Breast epithelium (tissue), 4 donors: ENCODE measurements at places on chromosomes 12 and 14. TPM values are rescaled to one million over a fixed set of nuclear protein-coding genes. Genes with fewer than 3 reads are reported as not detected.

GRCh38 chr12:85424581-85425348 lies 144.7 kb downstream of the ALX1 start:
- no peak overlapping the region for H3K27ac ChIP-seq
- H3K4me1 ChIP-seq: no peaks in the 10 kb centered on the region
- H3K4me3 ChIP-seq: no peak overlapping the region
- DNase-seq: no peak
- H3K36me3 ChIP-seq: no peaks in the 10 kb centered on the region
- no peaks in the 10 kb centered on the region for H3K27me3 ChIP-seq

- no peaks in the 10 kb centered on the region for H3K4me1 ChIP-seq
- DNase-seq: no peak
- H3K4me3 ChIP-seq: no peak overlapping the region
- no peak overlapping the region for H3K27ac ChIP-seq
- no peaks in the 10 kb centered on the region for H3K27me3 ChIP-seq
- no peaks in the 10 kb centered on the region for H3K36me3 ChIP-seq
Measured at GRCh38 chr14:99415496-99416281, 65.0 kb downstream of the SETD3 start.

GRCh38 chr12:12518919-12519318 lies 43.7 kb downstream of the DUSP16 start:
- no peaks in the 10 kb centered on the region for H3K36me3 ChIP-seq
- no peak overlapping the region for H3K4me3 ChIP-seq
- H3K27ac ChIP-seq: no peak overlapping the region

DNA sequence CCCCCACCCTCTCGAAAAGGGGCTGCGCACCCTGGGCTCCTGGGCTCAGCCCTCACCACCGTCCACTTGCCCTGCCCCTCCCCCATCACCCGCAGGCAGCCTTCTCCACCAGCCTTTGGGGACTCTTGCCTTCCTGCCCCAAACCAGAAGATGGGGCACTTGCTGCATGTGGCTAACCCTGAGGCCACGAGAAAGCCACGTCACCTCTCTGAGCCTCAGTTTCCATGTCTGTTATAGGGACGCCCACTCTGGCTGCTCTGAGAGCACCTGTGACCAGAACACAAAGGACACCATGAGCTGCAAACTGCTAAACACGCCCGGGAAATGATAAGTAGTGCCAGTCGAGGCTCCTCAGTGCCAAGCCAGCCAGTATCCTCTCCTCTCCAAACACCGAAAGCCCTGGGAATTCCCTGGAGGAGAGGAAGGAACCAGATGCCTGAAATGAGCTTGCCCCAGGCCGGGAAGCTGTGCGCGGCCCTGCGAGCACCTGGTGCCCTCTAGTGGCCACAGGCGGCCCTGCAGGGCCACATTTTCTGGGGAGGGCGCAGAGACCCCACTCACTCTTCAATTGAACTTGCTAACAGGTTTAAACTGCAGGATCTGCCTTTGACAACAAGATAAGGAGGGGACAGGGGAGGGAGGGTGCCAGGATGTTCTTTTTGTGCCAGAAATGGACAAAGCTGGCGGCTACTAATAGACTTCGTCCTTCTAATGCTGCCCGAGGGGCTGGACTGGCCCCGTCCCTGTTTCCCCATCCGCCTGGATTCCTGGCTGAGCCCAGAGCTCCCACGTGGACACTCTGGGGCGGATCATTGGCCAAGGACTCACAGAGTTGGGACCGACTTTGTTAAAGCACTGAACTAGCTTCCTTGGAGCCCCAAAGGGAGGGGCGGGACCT lies 10.2 kb upstream of the SERPINA9 start:
- H3K27ac ChIP-seq: peak overlapping the region; percentile 13
- peaks cover 5% of the 10 kb centered on the region for H3K27me3 ChIP-seq
- H3K4me3 ChIP-seq: no peak overlapping the region
- DNase-seq: no peak
- H3K4me1 ChIP-seq: no peaks in the 10 kb centered on the region

DNA sequence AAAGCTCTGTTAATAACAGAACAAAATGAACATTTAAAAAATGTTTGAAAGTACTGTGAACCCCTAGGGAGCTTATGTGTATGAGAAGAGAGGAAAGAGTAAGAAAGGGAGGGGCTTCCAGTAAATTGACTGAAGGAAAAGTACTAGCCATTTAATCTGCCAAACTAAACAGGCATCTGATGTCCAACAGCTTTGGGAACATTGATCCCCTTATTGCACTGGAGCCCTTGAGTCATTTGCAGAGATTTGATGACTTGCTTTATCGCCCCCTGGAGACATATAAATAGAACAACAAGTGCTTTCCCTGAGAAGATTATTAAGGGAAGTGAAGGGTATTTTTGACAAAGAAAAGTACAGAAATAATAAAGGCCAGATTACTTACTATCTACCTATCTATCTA lies 319.3 kb upstream of the NOVA1 start:
- no peak overlapping the region for H3K27ac ChIP-seq
- no peaks in the 10 kb centered on the region for H3K27me3 ChIP-seq
- H3K4me3 ChIP-seq: no peak overlapping the region
- no peak for DNase-seq
- H3K36me3 ChIP-seq: no peaks in the 10 kb centered on the region

DNA sequence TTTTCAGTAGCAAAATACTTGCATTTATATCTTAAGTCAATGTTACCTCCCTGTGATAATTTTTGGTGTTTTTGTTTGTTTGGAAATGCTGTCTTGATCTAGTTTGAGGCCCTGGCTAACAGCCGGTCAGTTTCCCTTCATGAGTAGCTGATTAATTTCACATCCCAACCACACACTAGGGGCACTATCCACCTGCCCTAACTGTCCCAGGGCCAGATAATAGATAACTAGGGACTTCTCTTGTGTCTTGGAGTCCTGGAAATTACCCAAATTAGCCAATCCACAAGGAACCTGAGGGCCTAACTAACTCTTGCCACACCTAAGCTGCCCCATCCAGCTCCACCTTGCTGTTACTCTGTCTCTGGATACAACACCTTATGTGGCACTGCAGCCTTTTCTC lies 399.9 kb downstream of the FOXG1 start:
- H3K4me1 ChIP-seq: no peaks in the 10 kb centered on the region
- H3K27me3 ChIP-seq: no peaks in the 10 kb centered on the region
- H3K36me3 ChIP-seq: no peaks in the 10 kb centered on the region

GRCh38 chr12:121577443-121578180 lies 3.2 kb downstream of the KDM2B start:
- DNase-seq: no peak
- no peak overlapping the region for H3K4me3 ChIP-seq
- peak overlapping the region; percentile 93 for H3K27ac ChIP-seq
- H3K27me3 ChIP-seq: no peaks in the 10 kb centered on the region
- peaks cover 2% of the 10 kb centered on the region for H3K4me1 ChIP-seq

Gene KCNK13
- total RNA-seq: 0.66 TPM

Gene SETD1B
- total RNA-seq: 7.9 TPM

Gene TMEM30B
- 5.0 TPM for total RNA-seq

DNA sequence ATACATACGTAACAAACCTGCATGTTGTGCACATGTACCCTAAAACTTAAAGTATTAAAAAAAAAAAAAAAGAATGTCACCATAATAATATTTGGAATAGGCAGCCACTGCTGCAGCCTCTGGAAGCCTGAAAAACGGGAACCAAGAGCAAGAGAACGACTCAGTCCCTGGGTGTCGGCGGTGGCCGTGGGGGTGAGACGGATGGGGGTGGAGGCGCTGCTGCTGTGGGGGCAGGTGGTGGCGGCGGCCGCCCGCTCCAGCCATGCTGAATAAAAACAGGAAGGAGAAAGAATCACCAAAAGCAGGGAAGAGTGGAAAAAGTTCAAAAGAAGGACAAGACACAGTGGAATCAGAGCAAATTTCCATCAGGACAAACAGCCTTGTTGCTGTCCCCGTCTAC lies 46.9 kb downstream of the ZFYVE21 start:
- DNase-seq: no peak
- no peak overlapping the region for H3K4me3 ChIP-seq
- no peaks in the 10 kb centered on the region for H3K27me3 ChIP-seq
- H3K27ac ChIP-seq: no peak overlapping the region

Gene RASSF8
- total RNA-seq: 52.1 TPM

GRCh38 chr12:27965966-27966365 lies 6.6 kb downstream of the PTHLH start:
- no peak overlapping the region for H3K4me3 ChIP-seq
- no peaks in the 10 kb centered on the region for H3K27me3 ChIP-seq
- no peak for DNase-seq
- H3K27ac ChIP-seq: no peak overlapping the region
- H3K4me1 ChIP-seq: no peaks in the 10 kb centered on the region
- no peaks in the 10 kb centered on the region for H3K36me3 ChIP-seq

Gene B4GALNT1
- total RNA-seq: 1.1 TPM

DNA sequence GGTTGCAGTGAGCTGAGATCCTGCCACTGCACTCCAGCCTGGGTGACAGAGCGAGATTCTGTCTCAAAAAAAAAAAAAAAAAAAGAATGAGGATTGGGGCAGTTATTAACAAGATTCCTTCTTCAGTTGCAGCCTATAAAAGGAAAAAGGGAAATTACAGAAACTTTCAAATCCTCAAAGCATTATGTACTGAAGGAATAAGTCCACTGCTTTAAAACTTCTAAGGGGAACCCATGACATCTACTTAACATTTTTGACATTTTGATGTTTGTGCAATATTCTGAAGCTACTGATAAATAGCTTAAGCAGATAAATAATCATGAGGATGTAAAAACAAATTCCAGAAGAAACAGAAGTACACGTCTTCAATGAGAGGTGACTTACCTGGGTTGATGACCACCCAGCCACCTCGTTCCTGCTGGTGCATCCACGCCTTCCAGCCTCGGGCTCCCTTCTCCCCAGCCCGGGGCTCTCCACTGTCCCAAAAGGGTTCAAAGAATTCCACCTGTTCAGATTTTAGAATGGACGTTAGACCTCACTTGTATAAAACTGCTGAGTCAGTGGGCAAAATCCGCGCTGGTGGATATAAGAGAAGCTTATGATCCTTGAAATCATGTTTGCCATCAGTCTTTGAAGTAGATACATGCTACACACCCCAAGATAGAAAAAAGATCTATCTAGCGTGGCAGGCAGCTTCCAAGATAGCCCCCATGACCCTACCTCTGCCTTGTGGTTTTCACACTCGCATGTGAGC lies 33.7 kb downstream of the NRDE2 start:
- H3K27me3 ChIP-seq: no peaks in the 10 kb centered on the region
- H3K27ac ChIP-seq: no peak overlapping the region
- H3K4me3 ChIP-seq: no peak overlapping the region
- DNase-seq: no peak

- no peak overlapping the region for H3K27ac ChIP-seq
- H3K27me3 ChIP-seq: no peaks in the 10 kb centered on the region
- H3K4me1 ChIP-seq: no peaks in the 10 kb centered on the region
- no peak overlapping the region for H3K4me3 ChIP-seq
- DNase-seq: no peak
- H3K36me3 ChIP-seq: no peaks in the 10 kb centered on the region
Measured at GRCh38 chr12:119748497-119748896, 80.6 kb downstream of the PRKAB1 start.

DNA sequence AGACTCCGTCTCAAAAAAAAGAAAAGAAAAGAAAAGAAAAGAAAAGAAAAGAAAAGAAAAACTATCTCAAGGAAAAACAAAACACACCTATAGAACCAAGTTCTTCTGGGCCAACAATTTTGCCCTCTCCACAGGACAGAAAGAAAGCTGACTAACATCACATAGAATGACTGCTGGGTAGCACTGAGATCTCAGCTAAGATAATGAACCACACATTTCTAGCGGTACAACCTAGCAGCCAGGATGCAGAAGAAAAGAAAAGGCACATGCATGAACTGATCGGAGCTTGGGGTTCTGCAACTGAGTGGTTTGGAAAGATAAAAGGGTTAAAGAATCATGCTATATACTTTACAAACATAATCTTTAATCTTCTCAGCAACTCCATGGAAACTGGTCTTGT lies 19.5 kb downstream of the TMED10 start:
- H3K4me1 ChIP-seq: no peaks in the 10 kb centered on the region
- H3K27ac ChIP-seq: no peak overlapping the region
- DNase-seq: no peak

DNA sequence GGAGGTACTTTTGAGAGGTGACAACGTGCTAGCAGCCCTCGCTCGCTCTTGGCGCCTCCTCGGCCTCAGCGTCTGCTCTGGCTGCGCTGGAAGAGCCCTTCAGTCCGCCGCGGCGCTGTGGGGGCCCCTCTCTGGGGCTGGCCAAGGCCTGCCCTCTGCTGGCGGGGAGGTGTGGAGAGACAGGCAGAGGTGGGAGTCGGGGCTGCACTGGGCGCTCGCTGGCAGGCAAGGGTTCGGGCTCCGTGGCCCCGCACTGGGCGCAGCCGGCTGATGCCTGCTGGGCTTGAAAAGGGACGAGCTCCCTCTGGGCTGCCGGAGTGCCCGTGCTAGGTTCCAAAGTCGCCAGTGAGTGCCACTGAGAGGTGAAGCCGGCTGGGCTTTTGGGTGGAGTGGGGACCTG lies 580.0 kb downstream of the DIO2 start:
- no peaks in the 10 kb centered on the region for H3K36me3 ChIP-seq
- no peak overlapping the region for H3K4me3 ChIP-seq
